GDM1 (cell line): ENCODE measurements at places on chromosomes 6 and 20.

DNA sequence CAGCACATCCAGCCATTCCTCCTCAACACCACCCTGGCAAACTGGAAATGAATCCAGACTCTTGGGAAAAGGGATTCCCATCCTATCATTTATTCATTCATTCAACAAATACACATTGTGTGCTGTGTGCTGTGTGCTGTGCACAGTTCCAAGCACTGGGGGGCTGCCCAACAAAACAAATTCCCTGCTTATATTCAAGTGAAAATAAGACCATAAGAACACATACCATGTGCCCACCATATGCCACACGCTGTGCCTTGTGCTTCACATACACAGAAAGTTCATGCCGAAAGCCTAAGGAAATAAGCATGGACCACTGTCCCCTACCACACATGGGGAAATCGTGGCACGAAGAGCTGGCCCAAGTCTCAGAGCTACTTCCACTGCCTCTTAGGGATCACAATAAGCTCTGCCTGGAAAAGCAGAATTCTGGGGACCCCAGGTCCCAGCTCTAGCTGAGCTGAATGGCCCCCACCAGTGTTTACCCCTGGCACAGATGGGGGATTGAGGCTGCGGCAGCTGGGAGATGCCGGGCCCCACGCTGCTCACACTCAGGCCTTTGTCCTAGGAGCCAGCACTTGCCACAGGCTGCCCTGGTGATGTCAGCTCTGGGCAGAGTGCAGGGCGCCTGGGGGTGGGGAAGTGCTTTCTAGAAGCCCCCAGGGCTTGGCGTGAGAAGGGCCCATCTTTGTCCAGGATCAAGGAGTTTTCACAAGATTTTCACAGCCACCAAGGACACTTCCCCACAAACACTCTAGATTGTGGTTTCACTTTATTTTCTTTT is 99.6 kb downstream of the PREX1 start:
- no peak for DNase-seq

DNA sequence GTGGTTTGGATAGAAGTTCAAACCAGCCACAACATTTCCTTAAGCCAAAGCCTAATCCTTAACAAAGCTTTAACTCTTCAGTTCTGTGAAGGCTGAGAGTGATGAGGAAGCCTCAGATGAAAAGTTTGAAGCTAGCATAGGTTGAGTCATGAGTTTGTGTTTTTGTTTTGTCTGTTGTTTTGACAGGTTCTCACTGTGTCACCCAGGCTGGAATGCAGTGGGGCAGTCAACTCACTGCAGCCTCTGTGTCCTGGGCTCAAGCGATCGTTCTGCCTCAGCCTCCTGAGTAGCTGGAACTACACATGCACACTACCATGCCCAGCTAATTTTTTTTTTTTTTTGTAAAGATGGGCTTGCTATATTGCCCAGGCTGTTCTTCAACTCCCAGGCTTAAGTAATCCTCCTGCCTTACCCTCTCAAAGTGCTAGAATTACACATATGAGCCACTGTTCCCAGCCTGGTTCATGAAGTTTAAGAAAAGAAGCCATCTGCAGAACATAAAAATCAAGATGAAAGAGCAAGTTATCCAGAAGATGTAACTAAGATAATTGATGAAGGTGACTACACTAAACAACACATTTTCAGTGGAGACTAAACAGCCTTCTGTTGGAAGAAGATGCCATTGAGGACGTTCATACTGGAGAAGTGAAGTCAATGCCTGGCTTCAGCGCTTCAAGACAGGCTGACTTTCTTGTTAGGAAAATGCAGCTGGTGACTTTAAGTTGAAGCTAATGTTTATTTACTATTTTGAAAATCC is 96.2 kb downstream of the SMAP1 start:
- DNase-seq: no peak

DNA sequence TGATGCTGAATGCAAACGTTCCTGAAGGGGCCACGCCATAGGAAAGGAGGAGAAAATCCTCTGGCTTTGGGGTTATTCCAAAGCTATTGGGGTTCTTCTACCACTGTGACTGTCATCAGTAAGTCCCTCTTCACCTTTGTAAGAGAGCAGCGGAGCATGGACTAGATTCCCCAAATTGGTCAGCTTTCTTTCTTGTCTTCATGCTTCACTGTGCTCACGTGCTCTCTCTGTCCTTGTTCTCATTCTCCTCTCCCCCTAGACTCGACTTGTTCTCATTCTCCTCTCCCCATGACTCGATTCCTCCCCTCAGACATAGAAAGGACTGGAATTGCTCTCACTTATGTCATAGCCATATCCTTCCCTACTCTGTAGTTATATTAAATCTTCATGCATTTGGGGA is 54.8 kb upstream of the ADGRG6 start:
- no peak for DNase-seq

- DNase-seq: no peak
These were observed 84.4 kb downstream of the EYA2 start for GRCh38 chr20:46978951-46979491.

- DNase-seq: no peak
These were observed 307.1 kb upstream of the RSPO3 start for GRCh38 chr6:126811321-126811720.

DNA sequence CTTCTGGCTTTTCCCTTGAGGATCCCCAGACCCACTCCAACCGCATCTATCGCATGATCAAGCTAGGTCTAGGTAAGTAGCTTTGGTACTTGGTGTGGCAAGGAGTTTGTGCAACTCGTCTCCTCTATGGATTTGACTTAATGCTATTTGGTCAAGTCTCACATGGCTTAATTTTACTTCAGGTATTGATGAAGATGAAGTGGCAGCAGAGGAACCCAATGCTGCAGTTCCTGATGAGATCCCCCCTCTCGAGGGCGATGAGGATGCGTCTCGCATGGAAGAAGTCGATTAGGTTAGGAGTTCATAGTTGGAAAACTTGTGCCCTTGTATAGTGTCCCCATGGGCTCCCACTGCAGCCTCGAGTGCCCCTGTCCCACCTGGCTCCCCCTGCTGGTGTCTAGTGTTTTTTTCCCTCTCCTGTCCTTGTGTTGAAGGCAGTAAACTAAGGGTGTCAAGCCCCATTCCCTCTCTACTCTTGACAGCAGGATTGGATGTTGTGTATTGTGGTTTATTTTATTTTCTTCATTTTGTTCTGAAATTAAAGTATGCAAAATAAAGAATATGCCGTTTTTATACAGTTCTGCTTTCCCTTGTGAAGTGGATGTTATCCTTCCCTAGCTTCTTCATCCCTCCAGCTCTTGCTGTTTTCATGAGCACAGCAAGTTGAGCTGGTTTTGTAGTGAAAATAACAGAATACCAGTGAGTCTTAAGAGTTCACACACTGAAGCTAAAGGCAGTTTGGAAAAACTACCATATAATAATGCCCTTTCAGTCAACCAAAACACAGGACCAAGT is 3.8 kb downstream of the SLC35B2 start:
- DNase-seq: peak; percentile 16

- no peak for DNase-seq
These were observed 28.0 kb downstream of the RREB1 start for GRCh38 chr6:7135755-7136154.

- DNase-seq: no peak
These were observed 251.1 kb upstream of the RAB32 start for GRCh38 chr6:146292506-146292905.

GRCh38 chr6:90413867-90414266 is 117.2 kb upstream of the BACH2 start:
- DNase-seq: no peak

DNA sequence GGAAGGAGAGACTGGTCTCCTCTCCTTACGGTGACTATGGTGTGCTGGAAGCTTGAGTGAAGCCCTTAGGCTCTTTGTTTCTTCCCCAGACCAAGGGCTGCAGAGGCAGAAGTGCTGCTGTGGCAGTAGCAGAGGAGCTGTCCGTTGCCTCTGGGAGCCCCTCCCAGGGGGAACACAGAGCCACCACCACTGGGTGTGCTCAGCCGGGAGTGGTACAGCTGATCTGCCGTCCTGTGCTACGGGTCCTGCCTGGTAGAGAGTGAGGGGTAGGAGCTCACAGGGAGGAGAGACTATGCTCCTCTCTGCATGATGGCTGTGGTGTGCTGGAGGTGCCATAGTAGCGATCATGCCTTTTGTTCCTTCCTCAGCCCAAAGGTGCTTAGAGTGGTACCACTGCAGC is 318.7 kb downstream of the DOK5 start:
- DNase-seq: no peak

GRCh38 chr6:100461278-100461916 is 3.3 kb downstream of the SIM1 start:
- no peak for DNase-seq

- DNase-seq: no peak
These were observed 30.7 kb upstream of the NAA20 start for GRCh38 chr20:19986419-19986818.

DNA sequence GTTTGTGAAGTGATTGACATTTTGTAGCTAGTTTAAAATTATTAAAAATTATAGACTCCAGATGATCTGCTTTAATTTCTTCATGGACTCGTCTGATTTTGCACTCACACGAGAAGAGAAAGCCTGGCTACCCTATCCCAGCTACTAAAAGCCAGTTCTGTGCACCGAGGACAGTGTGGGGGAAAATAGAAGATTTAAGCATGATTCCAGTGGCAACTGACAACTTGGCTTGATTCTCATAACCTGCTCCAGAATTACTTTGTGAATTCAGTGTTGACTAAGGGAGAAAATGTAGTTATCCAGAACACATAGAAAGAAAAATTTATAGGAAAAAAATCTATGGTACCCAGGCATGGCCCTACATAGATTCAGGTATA is 88.7 kb downstream of the SNAP25 start:
- no peak for DNase-seq

GRCh38 chr6:131764350-131764749 is 43.5 kb upstream of the ENPP1 start:
- no peak for DNase-seq

DNA sequence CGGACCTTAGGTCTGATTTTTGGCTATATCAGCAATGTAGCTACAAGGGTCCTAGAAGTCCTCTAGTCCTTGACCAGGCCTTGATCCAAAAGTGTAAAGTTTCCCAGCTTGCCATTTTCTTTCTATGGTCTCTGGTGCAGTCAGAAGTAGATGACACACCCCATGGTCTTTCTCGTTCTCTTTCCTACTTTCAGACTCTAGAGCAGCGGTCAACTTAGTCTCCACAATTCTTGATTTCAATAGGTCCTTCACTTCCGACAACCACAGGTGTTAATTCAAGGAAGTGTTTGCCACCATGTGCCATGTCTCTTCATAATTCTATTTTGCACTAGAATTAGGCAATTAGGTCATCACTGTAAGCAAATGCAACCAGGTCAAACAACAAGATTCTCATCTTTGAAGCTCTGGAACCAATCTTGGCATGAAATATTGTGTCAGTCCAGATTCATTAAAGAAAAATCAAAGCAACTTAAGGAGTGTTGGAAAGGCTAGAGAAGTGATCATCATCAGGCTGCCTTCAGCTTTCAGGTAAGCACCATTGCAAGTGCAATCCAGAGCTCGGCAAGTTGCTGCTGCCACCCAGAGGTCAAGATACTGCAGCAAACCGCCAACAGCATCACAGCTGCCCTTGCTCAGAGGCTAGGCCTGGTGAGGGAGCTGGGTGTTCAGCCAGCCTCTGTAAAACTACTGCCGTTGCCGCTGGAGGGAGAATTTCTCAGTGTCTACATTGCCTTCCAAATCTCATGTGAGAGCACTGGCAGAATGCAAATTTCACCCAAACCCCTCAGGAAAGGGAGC is 5.6 kb upstream of the SYNE1 start:
- DNase-seq: peak; percentile 25

DNA sequence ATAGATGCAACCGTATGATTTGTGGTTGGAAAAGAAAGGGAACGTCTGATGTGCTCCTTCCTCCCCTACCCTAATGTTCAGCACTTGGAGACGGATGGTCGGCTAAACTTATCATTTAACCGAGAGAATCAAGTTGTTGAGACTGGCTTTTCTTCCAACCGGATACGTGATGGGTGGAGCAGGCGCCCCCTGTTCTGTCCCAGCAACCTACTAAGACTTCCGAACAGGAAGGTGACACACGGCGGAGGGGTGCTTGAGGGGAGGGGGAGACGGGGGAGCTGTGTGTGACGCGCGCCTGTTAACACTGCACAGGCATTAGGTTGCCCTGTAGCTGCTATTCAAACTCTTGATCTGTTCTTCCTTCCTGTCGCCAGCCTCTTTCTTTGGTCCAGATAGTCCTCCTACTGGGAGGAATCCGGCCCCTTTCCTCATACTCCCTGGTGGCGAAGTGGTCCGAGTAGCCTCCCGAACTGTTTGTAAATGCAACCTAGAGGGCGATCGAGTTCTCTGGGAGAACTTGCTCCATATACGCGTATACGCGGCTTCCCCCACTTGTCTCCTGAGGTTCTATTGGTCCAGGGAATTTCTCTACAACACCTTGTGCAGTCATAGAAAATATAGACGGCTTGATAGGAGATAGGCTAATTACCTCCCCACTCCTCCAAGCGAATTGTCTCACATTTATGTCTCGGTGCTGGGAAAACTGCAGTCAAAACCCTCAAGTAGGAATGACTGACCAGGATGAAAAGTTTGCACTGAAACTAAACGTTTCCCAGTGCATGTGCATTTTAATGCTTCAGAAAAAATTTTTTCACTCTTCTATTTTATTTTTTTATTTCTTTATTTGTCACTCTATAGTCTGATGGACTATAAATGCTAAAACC is 126.0 kb upstream of the SLC2A12 start:
- DNase-seq: peak; percentile 48

- DNase-seq: no peak
These were observed 1.7 kb downstream of the SCML4 start for GRCh38 chr6:107822176-107823046.

DNA sequence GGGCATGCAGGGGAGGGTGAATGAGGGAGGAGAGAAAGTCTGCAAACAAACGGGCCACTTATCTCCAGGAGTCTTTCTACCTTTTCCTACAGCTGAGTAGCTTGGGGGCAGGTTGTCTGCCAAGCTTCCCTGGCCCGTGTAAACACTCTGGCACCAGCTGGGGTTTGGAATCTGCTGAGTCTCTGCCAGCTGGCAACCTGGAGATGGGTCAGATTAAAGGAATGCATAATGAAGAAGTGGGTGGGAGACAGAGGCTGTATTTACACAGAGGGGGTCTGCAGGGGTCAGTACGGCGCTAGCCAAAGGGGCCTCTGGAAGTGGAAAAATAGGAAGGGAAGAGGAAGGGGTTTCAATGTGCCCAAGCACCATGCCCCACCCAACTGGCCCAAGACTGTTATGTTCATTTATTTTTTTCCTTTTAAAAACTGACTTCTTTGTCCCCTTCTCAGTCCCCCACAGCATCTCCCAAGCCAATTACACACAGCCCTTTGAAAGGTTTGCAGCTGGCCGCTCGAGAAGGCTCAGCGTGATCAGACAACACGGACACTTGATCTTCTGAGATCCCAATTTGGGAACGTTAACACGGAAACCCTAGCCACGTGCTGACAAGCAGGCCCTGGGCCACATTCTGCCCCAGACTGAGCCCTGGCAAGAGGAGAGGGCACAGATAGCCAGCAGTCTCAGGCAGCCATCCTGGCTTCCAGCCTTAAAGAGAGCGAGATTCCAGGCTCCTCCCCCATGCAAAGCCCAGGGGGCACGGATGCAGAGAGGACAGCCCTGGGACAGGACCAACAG is 25.2 kb downstream of the TRAM2 start:
- no peak for DNase-seq

- no peak for DNase-seq
These were observed 201.3 kb upstream of the BTBD3 start for GRCh38 chr20:11716239-11716944.

- DNase-seq: no peak
These were observed 72.4 kb upstream of the SLC22A23 start for GRCh38 chr6:3529232-3529631.
